ENCODE measurements at places on chromosomes 13 and 19.
A peak's percentile ranks its signal among the peaks of the same experiment; 100 is the strongest.

- no peak for DNase-seq
Observed at GRCh38 chr13:22082437-22083100, 411.7 kb downstream of the FGF9 start.

GRCh38 chr13:31056644-31057271, 104.9 kb downstream of the HSPH1 start:
- peak; percentile 22 for DNase-seq

DNA sequence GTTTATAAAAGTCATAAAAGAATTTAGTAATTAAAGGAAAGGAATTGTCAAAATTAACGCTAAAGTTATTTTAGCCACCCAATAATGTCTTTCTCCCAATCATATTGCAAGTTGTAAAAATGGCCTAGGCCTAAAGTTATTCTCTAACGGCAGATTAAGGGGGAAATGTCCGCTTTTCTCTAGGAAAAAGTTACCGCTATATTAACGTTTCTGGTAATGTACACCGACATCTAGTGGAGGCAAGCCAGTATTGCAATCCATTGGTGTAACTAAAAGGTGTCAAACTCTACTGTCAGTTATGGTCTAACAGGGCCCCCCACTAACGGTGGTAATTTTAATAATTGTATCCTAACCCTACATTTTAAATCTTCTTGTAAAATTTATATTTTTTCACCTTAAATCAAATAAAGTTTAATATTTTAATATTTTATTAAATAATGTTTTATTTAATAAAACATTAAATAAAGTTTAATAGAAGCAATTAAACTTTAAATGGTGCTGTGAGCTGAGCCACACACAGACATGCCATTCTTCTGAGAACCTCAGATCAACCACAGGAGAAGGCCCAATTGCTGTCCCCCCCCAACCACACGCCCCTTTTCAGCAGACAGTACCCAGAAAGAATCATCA, 35.9 kb upstream of the ZSCAN5A start:
- DNase-seq, result peak; percentile 34

- DNase-seq, result no peak
Observed at GRCh38 chr13:23743278-23744076, 145.7 kb downstream of the MIPEP start.

DNA sequence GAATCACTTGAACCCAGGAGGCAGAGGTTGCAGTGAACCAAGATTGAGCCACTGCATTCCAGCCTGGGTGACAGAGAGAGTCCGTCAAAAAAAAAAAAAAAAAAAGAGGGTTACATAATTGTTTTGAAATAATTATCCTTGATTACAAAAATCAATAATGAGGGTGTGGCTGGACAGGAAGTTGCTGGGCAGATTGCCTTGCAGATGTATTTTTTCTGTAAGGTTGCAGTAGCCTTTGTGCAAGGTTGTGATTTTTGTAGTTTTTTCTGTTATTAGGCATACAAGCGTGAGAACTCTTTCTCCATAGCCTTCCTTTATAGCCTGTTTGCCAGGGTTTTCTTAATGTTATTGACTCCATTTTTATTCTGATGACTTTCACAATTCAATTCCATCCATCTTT, 40.7 kb upstream of the SIN3B start:
- DNase-seq, result no peak

GRCh38 chr19:33802001-33802400, 5.3 kb downstream of the KCTD15 start:
- DNase-seq, result no peak

DNA sequence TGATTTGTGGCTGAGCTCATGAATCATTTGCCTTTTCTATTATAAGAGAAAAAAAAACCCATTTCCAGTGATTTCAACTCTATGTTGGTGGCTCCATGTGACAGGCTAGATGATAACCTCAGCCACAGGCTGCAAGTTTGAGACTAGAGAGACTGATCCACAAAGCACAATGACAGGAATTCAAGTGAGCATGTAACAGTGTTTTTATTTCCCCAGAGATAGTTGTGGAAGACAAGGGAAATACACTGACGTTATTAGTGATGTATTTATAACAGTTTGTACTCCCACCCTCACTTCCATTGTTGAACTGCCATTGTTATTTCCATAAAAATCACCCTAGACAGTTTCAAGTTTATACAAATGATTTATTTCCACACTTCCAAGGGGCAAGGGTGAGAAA, 27.9 kb upstream of the EDNRB start:
- no peak for DNase-seq
